ENCODE measurements at places on chromosomes 12 and 14.

GRCh38 chr14:68547305-68548193 is 245.3 kb downstream of the ZFP36L1 start:
- no peak for DNase-seq

GRCh38 chr14:61582815-61583214 is 112.5 kb upstream of the HIF1A start:
- DNase-seq = no peak

- no peak for DNase-seq
Observed at GRCh38 chr14:73800970-73801515, 50.6 kb upstream of the PTGR2 start.

DNA sequence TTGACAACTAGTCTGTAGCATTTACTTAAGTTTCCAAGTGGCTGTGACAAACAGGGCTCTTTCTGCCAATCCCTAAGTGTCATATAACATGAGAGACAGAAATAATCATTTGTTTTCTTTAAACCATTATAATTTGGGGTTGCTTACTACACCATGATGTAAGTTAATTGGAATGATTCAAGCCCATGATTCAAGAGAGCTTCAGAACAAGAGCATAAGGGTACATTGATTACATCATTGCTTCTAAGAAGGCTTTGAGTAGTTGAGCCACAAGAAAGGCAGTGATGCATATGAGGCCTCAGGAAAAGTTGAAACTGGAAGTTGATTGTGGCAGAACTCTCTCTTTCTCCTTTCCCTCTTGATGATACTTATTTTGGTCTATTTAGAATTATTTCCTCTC is 444.0 kb downstream of the CCER1 start:
- no peak for DNase-seq

- no peak for DNase-seq
Observed at GRCh38 chr14:90198541-90199060, 57.8 kb upstream of the PSMC1 start.

- DNase-seq = no peak
Observed at GRCh38 chr14:42490536-42490935, 883.9 kb downstream of the LRFN5 start.

- no peak for DNase-seq
Observed at GRCh38 chr12:40946612-40947194, 241.4 kb upstream of the PDZRN4 start.

DNA sequence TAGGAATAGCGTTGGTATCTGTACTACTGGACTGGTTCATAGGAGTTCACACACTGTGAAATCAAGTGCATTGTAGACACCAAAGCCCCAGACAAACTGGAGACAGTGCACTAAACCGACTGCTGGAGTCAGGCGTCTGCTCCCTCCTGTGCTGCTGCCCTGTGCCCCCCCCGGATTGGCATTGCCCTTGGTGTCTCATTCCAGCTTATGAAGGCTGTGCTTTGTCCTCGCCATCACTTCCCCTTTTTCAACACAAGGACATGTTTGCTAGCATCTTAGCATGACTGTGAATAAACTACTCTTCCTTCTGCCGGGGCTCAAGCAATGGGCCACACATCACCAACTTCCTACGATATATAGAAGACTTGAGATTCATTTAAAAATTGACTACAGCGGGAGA is 84.0 kb downstream of the TMCC3 start:
- DNase-seq = no peak

- DNase-seq = no peak
Observed at GRCh38 chr14:74148705-74149104, 63.9 kb downstream of the LIN52 start.

GRCh38 chr12:1630827-1631591 is 2.0 kb downstream of the WNT5B start:
- peak; percentile 41 for DNase-seq

DNA sequence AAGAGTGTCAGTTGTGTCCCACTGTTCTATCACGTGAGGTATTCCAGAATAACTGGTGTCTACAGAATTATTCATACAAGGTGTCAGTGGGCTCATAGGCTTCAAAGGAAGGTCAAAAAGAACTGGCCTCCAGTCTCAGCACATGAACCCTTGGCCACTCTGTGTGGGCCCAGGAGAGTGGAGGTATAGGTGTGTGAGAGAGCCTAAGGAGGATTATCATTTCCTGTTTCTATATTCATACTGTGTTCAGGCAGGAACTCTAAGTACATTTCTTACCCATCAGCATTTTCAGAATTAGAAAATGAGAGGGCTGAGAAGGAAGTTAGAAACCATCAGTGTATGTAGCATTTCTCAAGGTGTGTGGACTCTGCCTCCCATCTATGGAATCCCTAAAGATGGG is 87.0 kb downstream of the BTG1 start:
- DNase-seq = no peak

- no peak for DNase-seq
Observed at GRCh38 chr12:57549203-57549908, 488 bp upstream of the KIF5A start.

- DNase-seq = no peak
Observed at GRCh38 chr14:71203306-71203705, 296.0 kb downstream of the PCNX1 start.

- peak; percentile 56 for DNase-seq
Observed at GRCh38 chr12:6613015-6613775, 6.0 kb upstream of the CHD4 start.

GRCh38 chr12:88775742-88776151 is 195.5 kb upstream of the KITLG start:
- DNase-seq = no peak

DNA sequence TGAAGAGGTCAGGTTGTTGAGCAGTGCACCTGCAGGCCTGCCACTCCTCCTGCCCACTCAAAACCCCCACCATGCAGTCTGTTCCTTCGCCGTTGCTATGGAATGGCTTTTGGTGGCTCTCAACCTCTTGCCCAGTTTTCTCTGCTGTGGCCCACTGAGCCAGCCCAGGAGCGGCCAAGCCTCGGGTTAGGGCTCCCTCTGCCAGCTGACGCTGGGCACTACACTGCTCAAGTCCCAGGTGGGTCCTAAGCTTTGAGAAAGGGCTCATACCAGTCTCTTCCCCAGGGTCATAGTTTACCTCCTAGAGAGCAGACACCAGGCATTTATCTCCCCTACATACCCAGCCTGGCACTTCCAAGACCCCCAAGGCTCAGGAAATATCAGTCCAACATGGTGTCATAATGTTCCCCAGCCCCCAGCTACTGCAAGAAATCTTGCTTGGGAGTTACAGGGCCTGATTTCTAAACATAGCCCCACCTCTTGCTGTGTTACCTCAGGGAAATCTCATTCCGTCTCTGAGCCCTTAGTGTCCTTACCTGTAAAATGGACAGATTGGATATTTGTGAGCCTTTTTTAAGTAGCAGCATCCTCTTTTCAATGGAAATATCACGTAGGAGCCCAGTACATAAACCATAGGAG is 59.4 kb downstream of the TSPAN11 start:
- peak; percentile 76 for DNase-seq

DNA sequence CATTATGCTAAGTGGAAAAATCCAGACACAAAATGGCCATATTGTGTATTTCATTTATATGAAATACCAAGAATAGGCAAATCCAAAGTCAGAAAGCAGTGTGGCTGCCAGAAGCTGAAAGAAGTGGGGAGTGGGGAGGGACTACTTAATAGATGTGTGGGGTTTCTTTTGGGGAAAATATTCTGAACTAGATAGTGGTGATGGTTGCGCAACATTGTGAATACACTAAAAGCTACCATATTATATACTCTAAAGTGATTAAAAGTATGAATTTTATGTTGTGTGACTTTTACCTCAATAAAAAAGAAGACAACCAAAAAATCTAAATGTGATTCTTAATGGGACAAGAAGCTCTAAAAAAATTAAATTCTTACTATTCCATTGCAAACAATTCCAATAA is 272.6 kb downstream of the DAD1 start:
- no peak for DNase-seq

- no peak for DNase-seq
Observed at GRCh38 chr12:16583969-16584745, 21.8 kb downstream of the LMO3 start.

DNA sequence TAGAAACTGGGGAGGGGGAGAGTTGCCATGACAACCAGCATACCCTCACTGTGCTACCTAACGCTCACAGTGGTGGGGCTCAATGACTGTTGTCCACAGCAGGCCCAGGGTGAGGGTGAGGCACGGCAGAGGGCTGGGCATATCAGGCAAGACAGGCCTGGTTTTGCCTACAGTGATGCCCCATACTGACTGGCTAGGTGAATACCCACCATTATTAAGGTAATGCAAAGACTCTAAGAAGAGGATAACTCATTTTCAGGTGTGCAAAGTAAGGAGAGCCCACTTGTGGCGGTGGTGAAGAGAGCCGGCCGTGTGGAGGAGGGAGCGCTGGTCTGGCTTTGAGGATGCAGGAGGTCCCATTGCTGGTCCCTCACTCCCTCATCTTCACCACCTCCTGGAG is 422.3 kb downstream of the FUT8 start:
- no peak for DNase-seq

DNA sequence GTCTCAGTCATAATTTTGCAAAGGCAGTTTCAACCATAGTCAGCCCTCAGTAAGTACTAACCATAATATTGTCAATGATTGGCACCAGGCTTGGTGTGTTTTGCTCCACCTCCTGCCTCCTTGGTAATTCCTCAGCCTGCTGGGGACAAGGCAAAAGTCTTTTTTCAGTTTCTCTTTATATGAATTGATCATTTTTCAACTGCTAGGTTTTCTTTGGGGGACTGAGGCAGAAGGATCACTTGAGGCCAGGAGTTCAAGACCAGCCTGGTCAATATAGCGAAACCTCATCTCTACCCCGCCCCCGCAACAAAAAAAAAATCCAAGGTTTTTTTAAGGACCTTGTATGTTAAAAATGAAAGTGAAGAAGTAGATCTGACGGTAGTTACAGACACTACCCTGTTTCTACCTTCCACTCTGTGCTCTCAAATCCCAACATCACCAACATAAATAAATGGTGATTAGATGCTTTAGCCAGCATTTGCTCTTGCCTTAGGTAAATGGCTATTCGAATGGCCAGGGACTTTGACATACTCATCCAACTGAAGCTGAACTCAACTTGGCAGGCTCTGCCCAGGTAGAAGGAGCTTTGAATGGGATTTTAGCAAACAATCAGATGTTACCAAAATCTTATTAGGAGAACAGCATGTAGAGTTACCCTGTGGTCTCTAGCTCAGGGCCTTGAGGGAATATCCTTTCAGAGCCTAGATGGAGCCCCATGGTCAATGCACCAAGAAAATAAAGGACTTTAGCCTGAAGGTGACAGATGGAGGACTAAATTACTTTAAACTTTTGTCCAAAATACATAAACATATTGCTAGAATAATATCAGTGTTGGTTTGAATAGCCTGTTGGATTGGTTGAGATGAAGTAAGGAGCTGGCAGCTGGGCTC is 126.9 kb upstream of the AMIGO2 start:
- DNase-seq = no peak

- DNase-seq = no peak
Observed at GRCh38 chr12:9742661-9743060, 9.8 kb upstream of the CLECL1 start.

- DNase-seq = no peak
Observed at GRCh38 chr12:10128687-10129086, 1.3 kb downstream of the CLEC7A start.

GRCh38 chr12:65825183-65825506 is 862 bp downstream of the HMGA2 start:
- DNase-seq = no peak

DNA sequence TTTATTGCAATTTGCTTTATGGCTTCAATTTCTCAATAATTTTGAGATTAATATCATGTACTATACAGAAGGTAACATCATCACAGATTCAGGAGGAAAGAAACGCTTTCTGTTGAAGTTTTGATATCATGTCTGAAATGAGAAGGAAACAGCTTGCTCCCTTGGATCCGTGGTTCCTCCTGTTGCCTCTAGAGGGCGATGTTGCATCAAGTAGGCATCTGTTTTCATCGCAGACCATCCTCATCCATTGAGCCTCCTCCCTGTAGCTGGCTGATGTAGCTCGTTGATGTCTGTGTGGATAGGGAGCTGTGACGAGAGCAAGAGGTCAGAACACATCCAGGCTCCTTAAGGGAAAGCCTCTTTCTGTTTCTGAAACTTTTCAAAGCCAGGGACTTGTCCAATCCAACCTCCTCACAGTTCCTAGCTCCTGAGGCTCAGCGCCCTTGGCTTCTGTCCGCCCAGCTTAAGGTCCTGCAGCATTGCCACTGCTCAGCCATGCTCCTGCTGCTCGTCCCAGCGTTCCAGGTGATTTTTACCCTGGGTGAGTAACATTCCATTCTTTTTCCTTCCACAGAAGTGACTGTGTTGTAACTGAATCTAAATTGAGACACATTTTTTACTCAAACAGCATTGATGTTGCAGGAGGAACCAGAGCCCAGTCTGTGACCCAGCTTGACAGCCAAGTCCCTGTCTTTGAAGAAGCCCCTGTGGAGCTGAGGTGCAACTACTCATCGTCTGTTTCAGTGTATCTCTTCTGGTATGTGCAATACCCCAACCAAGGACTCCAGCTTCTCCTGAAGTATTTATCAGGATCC is 304.8 kb upstream of the OR4E1 start:
- peak; percentile 67 for DNase-seq

DNA sequence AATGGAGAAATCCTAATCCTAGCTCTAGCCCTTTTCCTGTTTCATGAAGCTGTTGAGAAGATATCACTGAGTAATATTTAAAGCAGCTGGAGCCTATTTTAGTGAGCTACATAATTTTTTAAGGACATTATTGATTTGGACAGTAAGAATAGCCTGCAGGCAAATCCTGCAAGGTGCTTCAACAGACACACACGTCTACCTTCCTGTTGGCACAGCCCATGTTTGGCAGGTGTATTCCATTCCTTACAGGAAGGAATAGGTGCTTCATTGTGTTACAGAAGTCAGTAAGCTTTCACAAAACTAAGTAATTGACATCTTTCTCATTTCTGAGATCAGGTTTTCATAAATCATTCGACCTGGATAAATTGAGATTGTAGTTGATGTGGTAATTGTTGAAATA is 50.6 kb downstream of the FOXA1 start:
- DNase-seq = no peak

- DNase-seq = no peak
Observed at GRCh38 chr12:127398016-127398710, 868.8 kb upstream of the TMEM132C start.

- no peak for DNase-seq
Observed at GRCh38 chr14:51704545-51704944, 52.8 kb downstream of the FRMD6 start.

GRCh38 chr12:71865757-71866536 is 26.4 kb downstream of the TBC1D15 start:
- DNase-seq = no peak

DNA sequence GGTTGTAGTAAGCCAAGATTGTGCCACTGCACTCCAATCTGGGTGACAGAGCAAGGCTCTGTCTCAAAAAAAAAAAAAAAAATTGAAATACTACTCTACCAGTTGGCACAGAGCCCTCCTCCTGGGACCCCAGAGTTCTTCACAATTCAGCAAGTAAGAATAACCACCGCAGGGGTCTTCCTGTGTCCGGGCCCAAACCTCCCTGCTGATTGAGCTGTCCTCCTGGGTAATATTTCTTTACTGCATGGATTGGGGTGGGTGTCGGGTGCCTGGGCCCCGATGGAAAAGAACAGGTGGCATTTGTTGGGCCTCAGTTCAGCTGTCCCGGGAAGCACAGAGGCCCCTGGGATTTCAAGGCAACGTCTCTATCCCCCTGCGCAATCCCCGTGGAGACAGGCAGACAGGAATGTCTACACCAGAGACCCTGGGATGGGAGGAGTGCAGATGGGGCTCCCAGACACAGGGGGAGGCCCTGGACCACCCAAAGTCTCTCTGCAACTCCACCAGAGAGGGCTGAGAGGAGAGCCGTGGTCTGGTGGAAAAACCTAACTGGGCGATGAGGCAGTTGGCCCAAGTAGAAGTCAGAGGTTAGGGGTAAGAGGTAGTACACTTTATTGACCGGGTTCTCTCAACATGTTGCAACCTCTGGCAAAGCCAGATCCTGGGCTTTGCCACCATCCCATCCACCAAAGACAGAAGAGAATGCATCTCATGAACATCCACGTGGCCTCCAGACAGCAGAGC is 32.7 kb upstream of the VPS37B start:
- DNase-seq = no peak
